Kasumi-1 (cell line): ENCODE measurements at places on chromosomes 4 and X.
A peak's percentile ranks its signal among the peaks of the same experiment; 100 is the strongest.

- DNase-seq, result no peak
Observed at GRCh38 chr4:16203083-16203482, 23.2 kb downstream of the TAPT1 start.

DNA sequence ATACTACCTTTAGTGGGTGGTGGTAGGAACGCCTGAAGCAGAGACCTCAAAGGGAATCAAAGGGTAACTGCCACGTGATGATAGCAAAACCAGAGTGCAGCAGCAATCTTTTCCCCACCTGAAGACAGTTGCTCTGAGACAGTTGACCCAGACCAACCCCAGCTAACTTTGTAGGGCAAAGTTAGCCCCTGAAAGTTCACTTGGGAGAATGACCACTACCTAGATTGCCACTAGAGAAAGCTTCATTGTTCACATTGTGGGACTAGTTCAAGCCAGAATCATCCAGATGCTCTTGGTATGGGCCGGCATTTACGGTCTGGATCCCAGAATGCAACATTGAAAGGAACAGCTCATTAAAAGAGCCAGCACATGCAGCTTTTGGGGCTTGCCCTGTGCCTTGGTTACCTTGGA is 4.1 kb downstream of the SEPTIN6 start:
- no peak for DNase-seq

GRCh38 chrX:68647156-68647957 is at the start of gene STARD8:
Gene STARD8 (plus strand): TSS chrX:68647666. CDS start chrX:68647883, 217 bp downstream.
- no peak for DNase-seq

GRCh38 chr4:108889696-108890483 is 127.0 kb upstream of the ETNPPL start:
- DNase-seq, result no peak

- DNase-seq, result no peak
Observed at GRCh38 chr4:189176002-189176401, 764.7 kb upstream of the FRG1 start.

DNA sequence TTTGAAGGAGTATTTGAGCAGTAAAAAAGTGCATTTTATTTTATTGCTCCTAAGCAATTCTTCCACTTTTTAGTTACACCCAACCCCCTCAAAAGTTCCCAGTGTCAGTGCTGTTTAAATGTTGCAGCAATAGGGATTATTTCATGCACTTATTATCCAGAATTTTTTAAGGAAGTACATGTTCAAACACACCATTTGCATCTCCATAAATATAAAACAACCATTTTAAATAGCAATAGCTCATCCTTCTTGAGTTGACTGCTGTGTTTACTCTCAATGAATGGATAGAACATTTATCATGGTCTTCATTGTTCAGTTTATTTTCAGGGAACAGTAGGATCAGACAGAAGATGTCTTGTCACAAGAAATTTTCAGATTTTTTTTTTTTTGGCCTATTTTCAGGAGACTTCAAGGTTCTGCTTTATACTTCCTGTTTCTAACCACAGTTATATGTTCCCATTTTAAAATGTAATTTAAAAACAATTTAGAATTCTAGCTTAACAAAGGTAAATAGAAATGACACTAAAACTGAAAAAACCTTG is 171.9 kb downstream of the TMA16 start:
- peak; percentile 72 for DNase-seq

GRCh38 chr4:7646384-7647061 is 211.8 kb upstream of the PSAPL1 start:
- peak; percentile 26 for DNase-seq

- DNase-seq, result no peak
Observed at GRCh38 chr4:8766610-8767009, 105.0 kb downstream of the HMX1 start.

GRCh38 chr4:68338625-68339024 is 11.3 kb downstream of the YTHDC1 start:
- no peak for DNase-seq

GRCh38 chrX:78213331-78213730 is 73.9 kb upstream of the TAF9B start:
- no peak for DNase-seq

DNA sequence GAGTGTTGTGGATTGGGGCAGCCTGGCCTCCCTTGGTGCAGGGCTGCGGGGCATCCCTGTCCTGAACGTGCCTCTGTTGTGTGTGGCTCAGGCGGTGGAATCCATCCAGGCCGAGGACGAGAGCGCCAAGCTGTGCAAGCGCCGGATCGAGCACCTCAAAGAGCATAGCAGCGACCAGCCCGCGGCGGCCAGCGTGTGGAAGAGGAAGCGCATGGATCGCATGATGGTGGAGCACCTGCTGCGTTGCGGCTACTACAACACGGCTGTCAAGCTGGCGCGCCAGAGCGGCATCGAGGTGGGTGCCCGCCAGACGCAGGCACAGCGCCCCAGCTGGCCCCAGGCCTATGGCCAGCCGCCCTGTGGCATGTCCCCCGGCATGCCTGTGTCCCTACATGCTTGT is 25.6 kb downstream of the MAEA start:
- no peak for DNase-seq

- no peak for DNase-seq
Observed at GRCh38 chr4:60759518-60760245, 440.4 kb upstream of the ADGRL3 start.

DNA sequence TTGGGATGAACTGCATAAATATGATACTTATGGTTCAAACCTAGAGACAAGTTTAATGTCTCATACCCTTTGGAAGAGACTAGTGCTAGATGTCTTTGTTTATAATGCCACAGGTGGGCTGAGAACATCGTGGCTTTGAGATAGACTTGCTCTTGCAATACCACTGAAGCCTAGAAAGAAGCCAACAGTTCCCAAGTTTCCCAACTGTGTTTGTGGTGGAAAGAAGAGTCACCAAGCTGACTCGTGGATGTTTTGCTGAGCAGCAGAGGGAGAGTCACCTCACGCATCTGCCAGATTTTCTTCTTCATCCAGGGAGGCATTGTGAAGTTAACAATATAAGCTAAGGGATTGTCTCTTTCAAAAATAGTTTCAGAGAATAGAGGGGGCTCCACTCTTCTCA is 1076.2 kb downstream of the C4orf33 start:
- no peak for DNase-seq

GRCh38 chrX:19674041-19674789 is 158.9 kb upstream of the MAP3K15 start:
- DNase-seq, result no peak

- DNase-seq, result no peak
Observed at GRCh38 chr4:172962564-172963353, 205.9 kb upstream of the GALNT7 start.

DNA sequence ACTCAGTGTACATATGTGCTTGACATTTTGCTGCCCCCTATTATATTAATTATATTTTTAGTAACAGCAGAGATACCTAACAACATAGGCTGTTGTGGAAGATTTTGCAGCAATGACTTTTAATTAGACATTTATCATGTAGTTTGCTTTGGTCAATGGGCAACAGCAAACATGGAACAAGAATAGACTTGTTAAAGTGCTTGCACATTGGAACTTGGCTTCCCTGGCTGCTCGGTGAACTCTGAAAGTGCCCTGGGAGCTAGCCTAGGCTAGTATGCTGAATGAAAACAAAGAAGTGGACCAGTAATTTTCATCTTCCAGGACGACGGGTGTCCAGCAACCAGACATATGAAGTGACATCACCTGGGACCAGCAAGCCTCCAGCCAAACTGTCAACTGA is 1157.1 kb downstream of the ARAP2 start:
- DNase-seq, result no peak

DNA sequence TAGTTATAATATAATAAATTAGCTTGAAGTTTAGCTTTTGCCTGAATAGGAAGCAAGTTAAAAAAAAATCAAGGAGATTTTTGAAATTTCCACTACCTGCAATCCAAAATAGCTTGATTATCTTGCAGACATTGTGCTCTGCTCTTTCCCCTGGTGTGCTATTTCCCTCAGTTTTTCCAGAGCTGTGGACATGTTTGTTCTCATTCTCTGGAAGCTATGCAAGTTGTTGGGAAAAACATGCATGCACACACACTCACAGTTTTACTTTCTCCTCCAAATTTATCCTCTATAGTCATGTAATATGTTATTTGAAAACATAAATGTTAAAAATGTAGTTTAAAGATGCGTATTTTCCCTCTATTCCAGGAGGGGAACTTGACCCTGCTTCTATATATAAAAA is 225.8 kb upstream of the ARSJ start:
- no peak for DNase-seq

- DNase-seq, result no peak
Observed at GRCh38 chr4:141486375-141486997, 149.9 kb upstream of the IL15 start.

GRCh38 chrX:101736651-101737050 is 77.0 kb upstream of the ARMCX2 start:
- DNase-seq, result no peak

DNA sequence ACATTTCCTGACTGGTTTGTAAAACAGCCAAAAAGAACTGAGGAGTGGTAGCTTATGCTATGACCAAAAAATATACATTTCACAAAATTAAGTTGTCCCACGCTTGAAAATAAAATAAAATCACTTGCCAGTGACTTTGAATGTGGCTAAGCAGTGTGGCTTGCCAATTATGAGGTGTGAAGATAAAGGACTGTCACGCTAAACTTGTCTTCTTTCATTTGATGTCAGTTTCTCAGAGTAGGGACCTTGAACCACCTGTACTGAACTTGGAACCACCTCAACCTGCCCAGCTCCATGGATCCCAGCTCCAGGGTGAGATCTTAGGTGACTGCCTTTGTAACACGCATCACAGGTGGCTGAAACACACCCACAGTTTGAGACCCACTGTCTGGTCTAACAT is 113.7 kb upstream of the TBL1X start:
- DNase-seq, result no peak

- no peak for DNase-seq
Observed at GRCh38 chrX:129144172-129145038, 378.9 kb downstream of the SMARCA1 start.

GRCh38 chrX:1416327-1416784 is 24.4 kb upstream of the SLC25A6 start:
- DNase-seq, result no peak

DNA sequence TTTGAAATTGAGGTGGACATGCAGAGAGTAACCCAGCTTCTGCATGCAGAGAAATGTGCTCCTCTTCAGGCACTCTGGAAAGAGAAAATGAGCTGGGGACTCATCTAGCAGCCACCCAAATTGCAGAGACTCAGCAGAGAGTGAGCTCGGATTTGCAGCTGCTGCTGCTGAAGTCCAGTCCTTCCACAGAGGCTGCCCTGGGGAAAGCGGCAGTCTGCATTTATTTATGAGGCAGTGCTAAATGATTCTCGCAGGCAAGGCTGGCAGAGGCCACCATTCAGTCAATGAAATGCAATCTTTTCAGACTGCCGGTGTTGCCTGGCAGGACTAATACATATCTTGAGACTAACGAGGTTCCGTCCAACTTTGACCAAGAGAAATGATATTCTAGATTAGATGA is 404.8 kb downstream of the NLGN4X start:
- DNase-seq, result no peak

DNA sequence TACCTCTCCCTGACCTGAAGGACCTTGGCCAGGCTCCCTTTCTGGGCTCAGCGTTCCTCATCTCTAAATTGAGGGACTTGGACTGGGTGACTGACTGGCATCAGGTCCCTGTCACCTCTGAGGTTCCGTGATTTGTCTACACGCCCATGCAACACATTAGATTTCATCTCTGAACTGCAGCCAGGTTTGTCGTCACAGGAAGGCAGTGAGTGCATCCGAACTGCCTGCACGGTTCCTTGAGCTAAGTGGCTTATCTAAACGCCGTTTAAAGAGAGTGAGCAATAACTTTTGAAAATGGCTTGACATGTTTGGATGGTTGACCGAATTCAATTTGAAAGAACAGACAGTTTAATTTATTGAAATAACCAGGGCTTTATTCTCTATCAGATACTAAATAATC is 70.1 kb downstream of the PCYT1B start:
- no peak for DNase-seq

- no peak for DNase-seq
Observed at GRCh38 chrX:3160756-3161155, 119.5 kb downstream of the ARSF start.

DNA sequence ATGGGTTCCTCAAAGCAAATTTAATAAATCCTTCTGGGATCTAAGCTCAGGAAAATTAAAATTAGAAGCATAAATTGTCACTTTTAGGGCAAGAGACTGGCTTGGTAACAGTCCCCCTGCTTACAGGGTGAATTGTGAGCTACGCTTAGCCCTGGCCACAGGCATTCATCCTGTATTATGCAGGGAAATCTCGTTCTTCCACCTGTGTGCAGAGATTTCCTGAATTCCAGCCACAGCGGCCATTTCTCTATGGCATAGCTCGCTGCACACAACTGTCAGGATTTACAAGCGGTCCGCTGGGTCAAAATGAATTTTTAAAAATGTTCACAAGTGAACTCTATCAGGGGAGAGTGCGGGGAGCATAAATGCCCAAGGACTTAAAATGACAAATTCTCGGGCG is 111.9 kb downstream of the DCTD start:
- DNase-seq, result no peak

DNA sequence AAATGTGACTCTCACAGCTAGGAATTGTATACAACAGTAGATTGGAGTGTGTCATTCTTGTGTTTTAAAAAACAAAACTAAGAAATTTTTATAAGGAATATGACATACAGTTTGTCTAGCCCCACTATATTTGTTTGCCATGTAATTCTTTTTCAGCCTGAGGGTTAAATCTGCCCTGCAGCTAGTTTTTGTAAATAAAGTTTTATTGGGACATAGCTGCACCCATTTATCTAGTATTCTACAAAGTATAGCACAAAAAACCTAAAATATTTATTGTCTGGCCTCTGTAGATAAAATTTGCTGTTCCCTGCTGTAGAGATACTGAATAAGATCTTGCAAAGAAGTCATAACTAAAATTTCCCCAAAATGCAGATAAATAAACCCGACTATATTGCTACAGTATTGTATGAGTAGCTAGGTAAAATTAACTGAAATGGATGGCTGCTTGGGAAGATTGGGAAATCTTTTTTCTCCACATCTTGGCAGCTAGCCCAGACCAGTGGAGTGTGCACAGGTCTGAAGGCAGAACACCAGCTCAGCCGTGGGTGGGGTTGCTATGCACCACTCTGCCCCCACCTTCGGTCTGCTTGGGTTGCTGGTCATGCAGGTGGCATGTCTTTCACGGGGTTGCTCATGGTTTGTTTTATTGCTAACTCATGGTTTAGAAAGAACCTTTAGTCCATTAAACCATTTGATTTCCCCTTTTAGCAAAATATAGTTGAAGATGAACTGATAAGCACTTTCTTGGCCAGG is 127.9 kb downstream of the KLHL8 start:
- no peak for DNase-seq

GRCh38 chr4:53601251-53601764 is 10.0 kb upstream of the LNX1 start:
- peak; percentile 92 for DNase-seq

GRCh38 chr4:22504922-22505321 is 10.9 kb downstream of the ADGRA3 start:
- DNase-seq, result no peak

DNA sequence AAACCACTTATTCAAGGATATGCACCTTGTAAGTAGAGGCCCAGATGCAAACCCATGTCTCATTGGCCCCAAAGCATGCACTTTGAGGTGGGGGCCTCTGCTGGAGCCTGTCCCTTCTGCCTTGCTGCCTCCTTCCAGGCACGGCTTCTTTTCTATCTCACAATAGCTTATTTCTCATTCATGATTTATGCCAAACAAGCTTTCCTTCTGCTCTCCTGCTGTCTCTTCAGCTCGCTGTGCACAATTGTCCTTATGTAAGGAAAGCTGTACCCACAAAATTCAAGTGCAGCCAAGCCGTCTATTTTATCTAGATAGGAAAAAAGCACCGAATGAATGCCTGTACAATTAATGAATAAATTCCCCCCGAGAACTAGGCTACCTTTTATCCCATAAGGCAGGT is 124.8 kb upstream of the PACRGL start:
- no peak for DNase-seq
